ENCODE measurements at places on chromosomes 6 and 20.
A peak's percentile ranks its signal among the peaks of the same experiment; 100 is the strongest.

GRCh38 chr6:131945971-131946370, 5.2 kb downstream of the CCN2 start:
- no peak for DNase-seq

DNA sequence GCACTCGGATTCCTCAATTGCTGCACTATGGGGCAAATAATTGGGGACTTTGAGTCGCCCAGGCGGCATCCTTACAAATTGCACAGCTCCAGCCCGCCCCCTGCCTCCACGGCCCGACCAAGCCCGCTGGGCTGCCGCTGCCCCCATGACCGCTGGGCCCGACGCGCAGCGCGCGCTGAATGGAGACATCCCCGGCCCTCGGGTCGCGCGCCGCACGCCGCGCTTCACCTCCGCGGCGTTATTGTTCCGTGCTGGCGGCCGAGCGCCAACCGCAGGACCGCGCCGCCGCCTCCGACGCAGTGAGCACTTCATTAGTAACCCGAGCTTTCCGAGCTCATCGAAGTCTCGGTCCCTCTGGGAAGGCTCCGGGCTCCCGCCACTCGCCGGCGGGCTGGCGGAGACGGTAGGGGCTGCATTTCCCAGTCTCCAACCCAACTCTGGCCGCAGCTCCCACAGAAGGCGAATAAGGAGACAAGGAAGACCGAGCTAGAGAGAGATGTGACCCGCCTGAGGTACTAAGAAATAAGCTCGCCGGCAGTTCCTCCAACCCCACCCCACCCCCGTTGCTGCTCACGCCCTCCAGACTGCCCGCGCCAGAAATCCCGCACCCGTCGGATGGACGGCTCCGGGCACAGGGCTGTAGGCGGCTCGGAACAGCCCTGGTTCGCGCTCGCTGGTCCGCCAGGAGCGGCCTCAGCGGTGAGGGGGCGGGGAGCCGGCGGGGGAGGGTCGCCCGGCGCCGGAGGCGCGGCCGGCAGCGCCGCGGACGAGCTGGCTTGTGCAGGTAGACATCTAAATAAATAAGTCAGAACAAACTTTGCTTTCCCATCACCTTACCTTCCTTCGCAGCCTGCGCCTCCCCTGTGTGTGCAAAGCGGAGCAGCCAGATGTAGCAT, 703 bp downstream of the EPHA7 start:
- DNase-seq, result no peak

DNA sequence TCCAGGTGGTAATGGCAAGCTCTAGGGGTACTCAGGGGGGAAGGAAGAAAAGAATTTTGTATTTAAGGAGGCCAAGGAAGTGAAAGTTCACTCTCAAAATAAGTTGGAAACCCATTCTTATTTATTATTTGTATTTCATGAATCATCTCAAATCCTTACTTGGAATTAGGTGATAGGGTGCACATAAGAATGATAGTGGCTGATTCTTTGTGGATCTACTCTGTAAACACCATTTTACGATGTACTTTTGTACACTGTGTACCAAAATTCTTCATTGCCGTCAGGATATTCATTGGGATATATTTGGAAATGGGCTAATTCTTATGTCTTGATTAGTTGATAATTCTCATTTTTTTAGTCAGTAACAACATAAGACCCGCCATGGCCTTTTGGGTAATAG, 179.5 kb upstream of the LAMP5 start:
- no peak for DNase-seq

GRCh38 chr6:90149280-90149679, 147.4 kb downstream of the BACH2 start:
- no peak for DNase-seq

DNA sequence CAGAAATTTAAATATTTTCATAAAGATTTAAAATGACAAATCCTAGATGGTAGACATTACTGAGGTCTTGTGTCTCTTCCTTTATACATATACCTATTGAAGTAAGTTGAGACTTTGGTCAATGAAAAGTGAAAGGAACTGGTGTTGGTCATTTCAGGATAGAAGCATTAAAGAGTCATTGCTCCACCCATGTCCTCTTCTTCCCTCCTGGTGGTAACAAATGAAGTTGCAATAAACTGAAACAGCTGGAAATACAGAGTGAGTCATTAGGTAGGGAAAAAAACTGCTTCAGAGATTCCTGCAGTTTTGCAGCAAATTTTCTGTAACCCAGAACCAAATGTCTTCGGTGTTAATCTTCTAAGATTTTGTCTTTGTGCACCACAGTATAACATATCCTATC, 448.0 kb downstream of the EYS start:
- no peak for DNase-seq

GRCh38 chr20:43458422-43458924, 777 bp downstream of the SRSF6 start:
- no peak for DNase-seq

DNA sequence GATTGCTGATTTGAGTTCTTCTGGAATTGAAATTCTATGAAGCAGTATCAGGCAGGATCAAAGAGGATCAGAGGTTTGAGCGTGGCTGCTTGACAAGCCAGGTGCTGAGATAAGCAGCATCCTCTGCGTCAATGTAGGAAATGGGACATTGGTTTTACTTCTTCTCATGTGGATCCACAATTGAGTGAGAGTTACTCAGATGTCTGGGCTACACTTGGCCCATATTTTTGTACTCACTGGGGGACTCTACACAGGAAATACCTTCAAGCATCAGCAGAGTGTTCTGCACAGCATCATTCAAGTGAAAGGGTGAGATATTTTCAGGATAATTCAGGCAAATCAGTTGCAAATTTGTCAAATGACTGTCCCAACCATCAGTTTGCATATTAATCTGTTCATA, 613.9 kb upstream of the ARID1B start:
- DNase-seq, result no peak

- DNase-seq, result no peak
These were observed 46.8 kb downstream of the RALGAPB start for GRCh38 chr20:38519426-38519825.

DNA sequence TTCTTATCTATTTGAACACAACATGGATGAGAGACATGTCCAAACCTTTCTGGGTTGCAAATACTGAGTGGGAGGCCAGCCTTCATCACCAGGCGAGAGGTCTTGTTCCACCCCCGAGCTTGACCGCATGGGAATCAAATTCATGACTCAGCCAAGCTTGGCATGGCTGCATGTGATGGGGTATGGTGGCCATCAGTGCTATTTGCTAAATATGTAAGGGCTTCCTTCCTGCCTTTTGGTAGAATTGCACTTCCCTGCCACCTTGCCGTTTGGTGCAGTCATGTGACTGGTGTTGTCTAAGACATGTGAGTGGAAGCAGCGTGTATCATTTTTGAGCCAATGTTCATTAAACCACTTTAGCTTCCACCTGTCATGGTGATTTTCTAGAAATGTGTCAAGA, 508.9 kb upstream of the SULF2 start:
- no peak for DNase-seq

DNA sequence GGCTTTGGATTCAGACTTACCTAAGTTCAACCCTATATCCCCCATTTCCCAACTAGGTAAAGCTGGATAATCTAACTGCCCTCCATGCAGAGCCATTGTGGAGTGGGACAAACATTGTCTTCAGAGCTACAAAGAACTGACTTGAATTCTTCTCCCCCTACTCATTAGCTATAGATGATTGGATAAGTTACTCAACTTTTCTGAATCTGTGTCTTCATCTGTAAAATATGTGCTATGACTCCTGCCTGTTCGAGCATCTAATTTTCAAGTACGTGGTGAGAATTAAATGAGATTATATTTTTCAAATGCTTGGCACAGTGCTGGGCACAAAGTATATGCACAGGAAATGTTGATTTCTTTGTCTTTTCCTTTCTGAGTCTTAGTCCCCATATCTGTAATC, 240.3 kb upstream of the TCF21 start:
- DNase-seq, result no peak

DNA sequence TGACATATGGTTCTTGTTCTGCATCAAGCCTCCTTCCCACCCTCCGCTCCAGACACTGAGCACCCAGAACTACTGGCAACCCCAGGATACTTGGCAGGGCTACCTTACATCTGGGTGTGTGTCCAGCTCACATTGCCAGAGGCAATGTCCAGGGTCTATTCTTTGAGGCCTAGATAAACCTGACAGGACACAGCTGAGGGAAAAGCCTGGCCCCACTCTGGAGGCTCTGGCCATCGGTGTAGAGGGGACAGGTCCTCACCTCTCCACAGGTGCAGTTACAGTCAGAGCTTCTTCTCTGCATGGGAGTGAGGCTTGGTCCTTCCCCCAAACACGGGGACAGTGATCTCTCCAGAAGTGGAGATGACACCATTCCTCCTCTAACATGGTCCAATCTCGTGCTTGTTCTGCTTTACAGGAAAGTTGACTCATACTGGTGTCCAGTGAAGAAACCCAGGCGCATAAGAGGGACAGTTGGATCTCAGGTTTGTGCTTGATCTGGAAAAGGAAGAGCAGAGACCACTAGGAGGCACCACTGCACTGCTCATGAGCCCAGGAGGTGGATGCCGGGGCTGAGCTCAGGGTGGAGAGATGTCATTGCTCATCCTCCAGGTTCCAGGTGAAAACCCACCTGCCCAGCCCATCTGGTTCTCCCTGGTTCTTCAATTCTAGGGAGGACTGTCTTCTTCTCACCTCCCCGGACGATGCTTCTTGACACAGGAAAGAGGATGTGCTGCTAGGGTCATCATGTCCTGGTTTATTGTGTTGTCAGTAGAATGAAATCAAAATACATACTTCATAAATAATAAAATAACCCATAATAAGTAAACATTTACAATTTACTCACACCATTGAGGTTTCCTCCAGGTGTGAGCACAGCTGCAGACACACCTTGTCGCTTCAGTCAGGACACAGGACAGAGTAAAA, 14.7 kb downstream of the HLA-F start:
- peak; percentile 41 for DNase-seq

GRCh38 chr20:41185013-41185757, 47.8 kb downstream of the PLCG1 start:
- no peak for DNase-seq

DNA sequence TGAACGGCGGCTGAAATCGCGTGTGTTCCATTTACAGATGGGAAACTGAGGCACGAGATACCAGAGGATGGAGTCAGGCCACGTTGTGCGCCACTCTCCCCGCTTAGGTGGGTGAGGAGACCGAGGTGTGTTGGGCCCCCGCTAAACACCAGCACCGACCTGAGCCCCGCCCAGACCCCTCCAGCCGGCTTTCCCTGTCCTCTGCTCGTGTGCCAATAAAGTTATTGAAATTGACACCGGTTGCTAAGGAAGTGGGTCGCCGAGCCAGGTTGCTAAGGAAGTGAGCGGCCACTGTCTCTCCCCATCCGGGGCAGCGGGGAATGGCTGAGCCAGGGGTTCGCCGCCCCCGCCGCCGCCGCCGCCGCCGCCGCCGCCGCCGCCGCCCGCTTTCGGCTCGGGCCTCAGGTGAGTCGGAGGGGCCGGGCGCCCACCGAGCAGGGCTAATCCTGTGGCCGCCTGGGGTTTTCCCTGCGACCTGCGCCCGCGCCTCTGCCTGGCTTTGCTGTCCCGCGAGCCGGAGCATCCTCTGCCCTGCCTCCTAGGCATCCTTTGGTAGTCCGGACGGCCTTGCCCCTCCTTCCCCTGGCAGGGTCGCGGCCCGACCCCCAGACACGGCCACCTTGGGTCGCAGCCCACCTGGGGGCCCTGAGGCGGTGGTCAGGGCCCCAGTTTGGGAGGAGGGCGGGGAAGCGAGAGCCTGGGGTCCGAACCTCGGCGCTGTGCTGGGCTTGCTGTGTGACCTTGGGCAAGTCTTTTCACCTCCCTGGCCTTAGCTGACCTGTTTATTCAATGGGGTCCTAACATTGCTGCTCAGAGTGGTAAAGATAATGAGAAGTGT, at the start of gene KIF3B:
Gene KIF3B, plus strand, starts transcription at position 291 of the 838 bp plus-strand sequence. CDS start 32,127 bp downstream, outside the sequence.
- DNase-seq, result peak; percentile 74

GRCh38 chr20:44447827-44448419, 27.8 kb upstream of the TTPAL start:
- DNase-seq, result no peak

DNA sequence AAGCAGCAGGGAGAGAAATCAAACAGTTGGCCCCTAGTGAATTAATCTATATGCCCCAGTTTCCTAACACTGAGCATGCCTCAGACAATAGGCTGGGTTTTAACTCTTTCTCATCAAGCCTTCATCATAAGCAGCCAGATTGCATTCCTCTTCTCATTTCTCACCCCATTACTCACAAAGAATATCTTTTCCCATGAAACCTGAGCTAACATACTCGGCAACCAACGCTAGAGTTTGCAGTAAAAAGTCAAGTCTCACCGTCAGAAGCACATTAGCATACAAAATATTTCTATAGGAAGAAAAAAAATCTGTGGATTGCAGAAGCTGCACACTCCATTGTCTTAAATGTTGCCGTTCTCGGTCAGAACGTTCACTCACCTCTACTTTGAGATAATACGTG, 429.9 kb upstream of the ARID1B start:
- DNase-seq, result no peak

DNA sequence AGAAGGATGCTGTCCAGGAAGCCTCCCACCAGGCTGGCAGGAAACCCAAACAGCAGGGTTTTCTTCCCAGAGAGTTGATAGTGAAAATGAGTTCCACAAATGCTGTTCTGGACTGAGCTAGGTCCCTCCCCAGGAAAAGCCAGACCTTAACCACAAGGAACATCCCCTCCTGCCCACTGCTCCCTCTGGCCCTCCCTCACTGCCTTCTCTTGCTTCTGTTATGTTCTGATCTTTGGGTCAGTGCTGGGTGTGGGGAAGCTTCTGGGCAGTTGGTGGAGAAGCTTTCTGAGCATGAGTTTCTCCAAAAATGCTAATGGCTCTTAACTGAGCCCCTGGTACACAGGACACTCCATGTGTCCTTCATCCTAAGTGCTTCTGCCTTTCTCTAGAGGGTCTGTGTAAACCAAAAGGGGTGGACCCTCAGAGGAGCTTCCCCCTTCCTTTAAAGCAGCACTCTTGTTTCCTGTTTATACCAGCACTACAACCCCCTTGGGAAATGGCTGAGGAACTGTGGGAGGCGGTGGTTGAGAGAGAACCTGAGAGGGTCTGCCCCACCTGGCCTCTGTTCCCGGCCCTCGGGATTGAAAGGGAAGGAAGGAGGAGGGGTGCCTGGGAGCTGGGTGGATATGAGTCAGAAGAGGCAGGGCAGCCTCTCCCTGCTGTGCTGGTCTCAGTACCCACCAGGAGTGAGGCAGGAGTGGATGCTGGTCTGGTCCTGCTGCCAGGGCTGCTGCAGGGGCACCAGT, 42.0 kb downstream of the CDS2 start:
- DNase-seq, result no peak

DNA sequence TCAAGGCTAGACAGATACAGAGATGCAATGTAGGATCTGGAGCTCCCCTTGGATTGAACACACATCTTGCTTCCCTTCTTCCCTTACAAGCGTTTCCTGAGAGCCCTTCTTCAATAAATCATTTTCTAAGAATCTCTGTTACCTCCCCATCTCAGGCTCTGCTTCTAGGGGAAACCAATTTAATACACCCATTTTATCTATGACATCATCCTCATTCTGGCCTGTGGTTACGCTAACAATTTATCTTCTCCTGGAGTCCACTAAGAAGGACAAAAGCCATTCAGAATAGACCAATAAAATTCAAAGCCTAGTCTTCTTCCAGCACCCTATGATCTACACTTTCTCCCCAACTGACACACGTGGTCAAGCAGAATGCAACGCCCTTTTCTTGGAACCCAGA, 390.1 kb downstream of the PLCB1 start:
- DNase-seq, result no peak
